ENCODE measurements at places on chromosomes 6 and 20.
A peak's percentile ranks its signal among the peaks of the same experiment; 100 is the strongest.

DNA sequence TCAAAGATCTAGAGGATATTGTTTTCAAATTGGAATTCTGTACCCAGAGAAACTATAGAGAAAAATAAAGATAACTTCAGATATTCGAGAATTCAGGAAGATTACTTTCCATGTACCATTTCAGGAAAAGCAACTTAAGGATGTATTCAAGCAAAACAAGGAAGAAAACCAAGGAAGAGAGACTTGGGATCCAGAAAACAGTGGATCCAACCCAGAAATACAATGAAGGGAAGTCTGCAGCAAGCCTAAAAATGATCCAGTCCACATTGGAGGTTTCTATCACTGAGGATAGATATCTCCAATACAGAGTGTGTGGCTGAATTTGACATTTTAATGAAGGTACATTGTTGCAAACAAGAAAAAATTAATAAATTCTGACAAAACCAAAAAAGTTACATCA lies 201.0 kb downstream of the EYA2 start:
- DNase-seq = no peak

GRCh38 chr6:52640170-52640569 lies 30.7 kb upstream of the TMEM14A start:
- no peak for DNase-seq

GRCh38 chr6:84052204-84052882 lies 18.8 kb downstream of the MRAP2 start:
- DNase-seq = no peak

- no peak for DNase-seq
Observed at GRCh38 chr6:75834447-75834846, 85.4 kb downstream of the MYO6 start.

DNA sequence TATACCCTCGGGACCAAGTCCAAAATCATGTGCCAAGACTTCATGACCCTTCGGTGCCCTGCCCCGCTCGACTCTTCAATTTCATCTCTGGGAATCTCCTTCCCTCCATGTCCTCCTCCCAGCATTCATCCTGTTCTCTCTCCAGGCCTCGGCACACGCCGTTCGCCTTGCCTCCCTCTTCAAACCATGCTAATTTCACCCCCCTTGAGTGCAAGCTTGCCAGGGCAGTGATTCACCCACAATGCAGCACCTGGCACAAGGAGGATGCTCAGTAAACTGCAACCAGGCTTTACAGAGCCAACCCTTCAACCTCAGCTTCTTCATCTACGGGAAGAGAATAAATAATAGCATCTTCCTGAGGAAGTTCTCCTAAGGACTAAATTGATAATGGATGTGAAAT lies 4.1 kb downstream of the KCNS1 start:
- no peak for DNase-seq

GRCh38 chr20:9068841-9069663 lies at the start of gene PLCB4:
Gene PLCB4 (plus strand): TSS chr20:9069087. CDS start chr20:9307815, 238,728 bp downstream.
- DNase-seq = no peak

GRCh38 chr6:107101686-107102413 lies 13.5 kb downstream of the BEND3 start:
- no peak for DNase-seq

DNA sequence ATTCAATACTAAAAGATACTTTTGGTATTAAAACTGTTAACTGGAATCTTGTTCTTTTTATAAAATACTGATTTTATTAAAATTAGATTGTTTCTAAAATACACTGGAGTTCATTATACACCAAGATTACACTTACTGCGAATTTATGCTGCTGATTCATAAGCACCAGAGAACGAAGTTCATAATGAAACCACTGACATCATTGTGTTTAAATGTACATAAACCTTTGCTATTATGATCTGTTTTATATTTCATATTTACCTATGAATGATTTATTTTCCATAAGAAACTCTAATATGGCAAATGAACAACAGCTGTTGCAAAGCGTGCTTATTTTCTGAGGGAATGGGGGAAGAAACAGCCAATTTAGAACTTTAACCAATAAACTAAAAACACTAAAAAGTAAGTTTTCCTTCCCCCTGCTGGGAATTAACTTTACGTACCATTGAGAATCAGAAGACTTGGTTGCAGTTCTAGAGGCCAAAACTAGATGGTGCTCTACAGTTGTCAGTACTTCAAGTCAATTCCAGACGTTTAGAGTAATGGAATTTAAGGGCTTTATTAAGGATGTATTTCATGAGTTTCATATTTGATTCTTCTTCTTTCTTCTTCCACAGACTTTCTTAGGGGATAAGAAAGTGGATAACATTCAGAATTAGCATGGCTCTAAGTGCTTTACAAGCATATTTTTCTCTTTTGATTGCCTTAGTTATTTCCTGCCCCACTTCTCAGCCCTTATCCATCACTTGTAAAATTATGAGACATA lies 30.8 kb upstream of the COL19A1 start:
- peak; percentile 51 for DNase-seq

GRCh38 chr20:43032459-43032858 lies 157.2 kb downstream of the PTPRT start:
- no peak for DNase-seq
